ENCODE measurements at places on chromosomes 12 and 14.

GRCh38 chr12:58803908-58804307, 116.4 kb downstream of the LRIG3 start:
- no peaks in the 10 kb centered on the region for H3K27me3 ChIP-seq
- H3K27ac ChIP-seq = no peak overlapping the region
- no peak for DNase-seq
- H3K36me3 ChIP-seq = no peaks in the 10 kb centered on the region

GRCh38 chr12:12010277-12011039, 60.3 kb upstream of the BCL2L14 start:
- peaks cover 81% of the 10 kb centered on the region for H3K4me1 ChIP-seq
- no peaks in the 10 kb centered on the region for H3K36me3 ChIP-seq
- peak overlapping the region; percentile 40 for H3K4me3 ChIP-seq
- H3K27me3 ChIP-seq = no peaks in the 10 kb centered on the region
- peak; percentile 99 for DNase-seq

DNA sequence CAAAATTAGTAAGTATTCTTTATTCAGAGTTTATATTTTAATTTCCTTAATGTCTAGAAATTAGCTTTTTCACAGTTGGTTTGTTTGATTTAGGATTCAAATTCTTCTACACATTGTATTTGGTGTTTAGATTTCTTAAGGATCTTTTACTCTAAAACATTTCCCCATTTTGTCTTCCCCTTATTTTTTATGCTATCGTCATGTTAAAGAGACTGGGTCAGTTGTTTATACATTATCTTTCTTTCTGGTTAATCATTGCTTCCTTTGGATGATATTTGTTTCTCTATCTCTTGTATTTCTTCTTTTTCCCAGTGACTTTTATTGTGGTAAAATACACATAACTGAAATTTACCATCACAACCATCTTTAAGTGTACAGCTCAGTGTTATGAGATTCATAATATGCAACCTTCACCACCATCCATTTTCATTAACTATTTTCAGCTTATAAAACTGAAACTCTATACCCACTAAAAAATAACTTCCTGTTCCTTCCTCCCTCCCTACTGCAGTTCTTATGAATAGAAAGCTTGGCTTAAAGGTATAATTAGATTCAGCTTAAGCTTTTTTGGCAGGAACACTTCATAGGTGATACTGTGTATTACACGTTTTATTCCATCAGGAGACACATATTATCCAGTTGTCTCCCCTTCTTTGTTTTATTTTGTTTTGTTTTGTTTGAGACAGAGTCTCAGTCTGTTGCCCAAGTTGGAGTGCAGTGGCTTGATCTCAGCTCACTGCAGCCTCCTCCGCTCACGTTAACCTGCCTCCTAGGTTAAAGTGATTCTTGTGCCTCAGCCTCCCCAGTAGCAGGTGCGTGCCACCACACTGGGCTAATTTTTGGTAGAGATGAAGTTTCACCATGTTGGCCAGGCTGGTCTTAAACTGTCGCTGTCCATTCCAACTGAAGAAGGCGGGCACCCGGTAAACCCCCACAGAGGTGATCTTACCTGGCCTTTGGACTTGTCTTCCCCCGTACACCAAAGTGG, 45.0 kb downstream of the NOPCHAP1 start:
- no peak overlapping the region for H3K27ac ChIP-seq
- H3K4me3 ChIP-seq = no peak overlapping the region
- no peaks in the 10 kb centered on the region for H3K36me3 ChIP-seq
- DNase-seq = no peak
- no peaks in the 10 kb centered on the region for H3K27me3 ChIP-seq

DNA sequence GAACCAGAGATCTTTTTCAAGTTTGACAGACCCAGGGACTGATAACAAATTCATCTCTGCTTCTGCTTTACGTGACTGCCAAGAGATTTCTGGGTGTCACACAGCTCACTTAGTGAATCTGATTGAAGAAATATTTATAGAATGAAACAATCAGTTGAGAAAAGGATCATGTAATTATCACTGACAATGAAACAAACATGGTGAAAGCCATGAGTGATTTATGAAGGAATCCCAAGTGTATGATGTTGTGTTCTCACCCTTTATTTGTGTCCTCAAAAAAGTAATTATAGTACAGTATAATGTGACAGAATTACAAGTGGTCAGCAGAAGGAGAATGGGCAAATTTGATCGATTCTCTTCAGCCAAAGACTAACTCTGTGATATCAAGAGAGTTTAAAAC, 177.3 kb downstream of the BMP4 start:
- no peaks in the 10 kb centered on the region for H3K27me3 ChIP-seq
- no peaks in the 10 kb centered on the region for H3K36me3 ChIP-seq
- no peak overlapping the region for H3K4me3 ChIP-seq
- no peak for DNase-seq
- H3K4me1 ChIP-seq = no peaks in the 10 kb centered on the region

- no peak overlapping the region for H3K27ac ChIP-seq
- no peak for DNase-seq
- H3K4me3 ChIP-seq = no peak overlapping the region
- no peaks in the 10 kb centered on the region for H3K36me3 ChIP-seq
- H3K4me1 ChIP-seq = no peaks in the 10 kb centered on the region
- no peaks in the 10 kb centered on the region for H3K27me3 ChIP-seq
Observed at GRCh38 chr12:82971584-82971983, 284.9 kb downstream of the TMTC2 start.

GRCh38 chr12:1280059-1280458, 289.0 kb downstream of the ERC1 start:
- H3K36me3 ChIP-seq = no peaks in the 10 kb centered on the region
- H3K4me3 ChIP-seq = no peak overlapping the region
- peaks cover 7% of the 10 kb centered on the region for H3K4me1 ChIP-seq
- DNase-seq = no peak

DNA sequence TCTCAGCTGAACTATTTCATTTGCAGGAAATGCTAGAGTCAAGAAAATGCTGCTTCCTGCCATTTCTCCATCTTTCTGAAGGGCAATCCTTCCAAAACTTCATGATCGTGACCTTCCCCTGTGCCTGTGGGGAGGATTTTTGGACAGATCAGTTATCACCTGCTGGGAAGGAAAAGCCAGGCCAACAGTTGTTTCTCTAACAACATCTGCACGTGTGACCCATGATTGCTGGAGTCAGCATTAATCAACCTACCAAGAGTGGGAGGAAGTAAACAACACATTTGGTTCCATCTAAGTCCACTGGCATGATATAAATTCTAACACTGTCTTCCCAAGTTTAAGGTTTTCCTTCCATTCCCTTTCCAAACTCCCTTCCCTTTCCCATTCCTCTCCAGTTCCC, 172.7 kb downstream of the APAF1 start:
- DNase-seq = no peak
- H3K4me1 ChIP-seq = no peaks in the 10 kb centered on the region
- H3K36me3 ChIP-seq = no peaks in the 10 kb centered on the region

DNA sequence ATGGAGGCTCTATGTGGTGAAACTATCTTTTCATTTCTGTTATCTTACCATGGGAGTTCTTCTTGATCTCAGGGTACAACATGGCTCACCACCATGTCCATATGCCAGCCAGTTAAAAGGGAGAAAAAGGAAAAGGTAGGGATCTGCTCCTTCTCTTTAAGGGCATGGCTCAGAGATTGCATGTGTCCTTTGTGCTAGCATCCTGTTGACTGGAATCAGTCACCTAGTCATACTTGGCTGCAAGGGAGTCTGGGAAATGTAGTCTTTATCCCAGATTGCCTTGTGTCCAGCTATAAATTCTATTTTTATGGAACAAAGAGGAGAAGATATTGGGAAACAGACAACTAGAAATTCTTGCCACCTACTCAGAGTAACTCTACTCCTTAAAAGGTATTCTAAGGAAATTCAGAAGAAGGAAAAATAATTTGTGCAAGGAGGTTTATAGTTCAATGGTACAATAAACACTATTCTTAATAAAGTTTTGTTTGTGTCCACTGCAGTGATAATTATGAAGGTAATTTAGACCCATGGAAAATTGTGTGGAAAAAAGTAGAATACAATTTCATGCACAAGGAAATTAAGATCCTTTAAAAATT, 86.4 kb upstream of the RPH3A start:
- no peak overlapping the region for H3K4me3 ChIP-seq
- H3K36me3 ChIP-seq = no peaks in the 10 kb centered on the region
- no peak overlapping the region for H3K27ac ChIP-seq
- peaks cover 2% of the 10 kb centered on the region for H3K27me3 ChIP-seq
- DNase-seq = no peak

DNA sequence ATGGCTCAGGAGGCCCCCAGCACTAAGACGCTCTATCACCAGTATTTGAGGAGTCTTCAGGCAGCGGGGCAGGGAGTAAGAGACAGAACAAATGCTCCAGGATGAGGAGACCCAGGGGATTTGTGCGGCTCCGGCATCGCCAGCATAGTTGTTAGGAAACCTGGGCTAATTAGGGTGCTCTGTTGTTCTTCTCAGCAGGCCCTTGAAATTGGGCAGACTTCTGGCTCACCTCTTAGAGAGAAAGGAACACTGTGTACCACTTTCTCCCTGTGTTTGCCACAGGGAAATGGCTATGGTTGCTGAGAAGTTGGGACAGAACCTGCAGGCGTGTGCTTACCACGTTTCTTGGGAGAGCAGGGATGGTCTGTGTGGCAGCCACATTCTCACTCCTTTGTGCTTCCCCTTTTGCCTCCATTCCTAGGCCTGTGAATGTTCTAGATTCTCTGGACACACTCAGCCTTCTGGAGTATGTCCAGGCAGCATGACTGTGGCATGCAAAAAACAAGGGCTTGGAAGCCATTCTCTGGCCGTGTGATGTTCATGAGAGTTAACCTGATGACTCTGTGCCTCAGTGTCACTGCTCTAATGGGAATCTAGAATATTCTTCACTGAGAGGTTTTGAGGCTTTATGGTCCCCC, 109.0 kb downstream of the CHST11 start:
- peak overlapping the region; percentile 50 for H3K27ac ChIP-seq
- no peaks in the 10 kb centered on the region for H3K27me3 ChIP-seq
- H3K4me3 ChIP-seq = no peak overlapping the region
- peaks cover 48% of the 10 kb centered on the region for H3K4me1 ChIP-seq
- DNase-seq = peak; percentile 46

GRCh38 chr12:30440826-30441602, 254.7 kb downstream of the IPO8 start:
- H3K27me3 ChIP-seq = no peaks in the 10 kb centered on the region
- H3K36me3 ChIP-seq = no peaks in the 10 kb centered on the region
- no peak overlapping the region for H3K27ac ChIP-seq
- no peak for DNase-seq
- H3K4me1 ChIP-seq = no peaks in the 10 kb centered on the region

DNA sequence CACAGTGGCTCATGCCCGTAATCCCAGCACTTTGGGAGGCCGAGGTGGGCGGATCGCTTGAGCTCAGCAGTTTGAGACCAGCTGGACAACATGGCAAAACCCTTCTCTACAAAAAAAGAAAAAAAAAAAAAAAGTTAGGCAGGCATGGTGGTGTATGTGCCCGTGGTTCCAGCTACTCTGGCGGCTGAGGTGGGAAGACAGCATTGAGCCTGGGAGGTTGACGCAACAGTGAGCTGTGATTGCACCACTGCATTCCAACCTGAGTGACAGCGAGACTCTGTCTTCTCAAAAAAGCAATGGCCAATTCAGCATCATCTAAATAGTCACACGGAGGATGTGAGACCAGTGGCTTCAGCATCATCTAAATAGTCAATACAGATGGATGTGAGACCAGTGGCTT, 10.4 kb upstream of the SAMD4A start:
- H3K27me3 ChIP-seq = no peaks in the 10 kb centered on the region
- no peaks in the 10 kb centered on the region for H3K4me1 ChIP-seq
- DNase-seq = no peak
- no peak overlapping the region for H3K27ac ChIP-seq

DNA sequence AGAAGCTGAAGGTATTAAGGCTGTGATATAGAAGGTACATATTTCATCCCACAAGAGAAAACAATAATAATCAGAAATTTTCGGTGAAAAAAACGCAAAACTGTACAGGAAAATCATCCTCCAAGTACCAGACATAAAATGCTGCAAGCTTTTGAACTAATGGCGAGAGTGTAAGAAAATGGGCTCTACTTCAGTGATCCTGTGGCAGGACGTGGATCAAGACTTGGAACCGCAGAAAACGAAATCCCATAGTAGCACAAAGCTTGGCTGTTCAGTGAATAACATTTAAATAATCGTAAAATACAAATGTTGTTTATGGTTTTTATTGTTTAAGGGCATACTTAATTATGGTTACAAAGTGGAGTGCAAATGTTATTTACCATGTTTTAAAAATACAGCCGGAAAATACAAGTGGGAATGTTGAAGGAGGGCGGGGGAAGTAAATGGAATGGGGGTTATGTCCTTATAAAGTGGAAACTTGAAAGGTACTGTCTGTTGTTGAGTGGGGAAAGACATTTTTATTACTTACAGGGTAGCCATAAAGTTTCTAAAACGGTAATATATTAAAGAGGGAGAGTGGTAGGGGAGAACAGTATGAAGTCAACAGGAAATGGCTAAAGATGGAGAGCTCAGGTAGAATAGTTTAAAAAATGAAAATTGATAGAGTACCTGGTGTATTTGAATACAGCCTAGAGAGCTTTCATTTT, 1.1 kb downstream of the SMIM10L1 start:
- H3K27me3 ChIP-seq = no peaks in the 10 kb centered on the region
- peaks cover 13% of the 10 kb centered on the region for H3K4me1 ChIP-seq
- peaks cover 8% of the 10 kb centered on the region for H3K36me3 ChIP-seq
- H3K4me3 ChIP-seq = no peak overlapping the region
- peak; percentile 44 for DNase-seq
- H3K27ac ChIP-seq = peak overlapping the region; percentile 85

- H3K27me3 ChIP-seq = no peaks in the 10 kb centered on the region
- DNase-seq = peak; percentile 83
- H3K27ac ChIP-seq = no peak overlapping the region
- H3K36me3 ChIP-seq = no peaks in the 10 kb centered on the region
- H3K4me3 ChIP-seq = no peak overlapping the region
Observed at GRCh38 chr14:34665785-34666435, 36.0 kb upstream of the SNX6 start.

GRCh38 chr12:76337583-76337982, 10.6 kb downstream of the BBS10 start:
- H3K36me3 ChIP-seq = no peaks in the 10 kb centered on the region
- H3K4me1 ChIP-seq = no peaks in the 10 kb centered on the region
- H3K27ac ChIP-seq = no peak overlapping the region
- H3K27me3 ChIP-seq = no peaks in the 10 kb centered on the region

DNA sequence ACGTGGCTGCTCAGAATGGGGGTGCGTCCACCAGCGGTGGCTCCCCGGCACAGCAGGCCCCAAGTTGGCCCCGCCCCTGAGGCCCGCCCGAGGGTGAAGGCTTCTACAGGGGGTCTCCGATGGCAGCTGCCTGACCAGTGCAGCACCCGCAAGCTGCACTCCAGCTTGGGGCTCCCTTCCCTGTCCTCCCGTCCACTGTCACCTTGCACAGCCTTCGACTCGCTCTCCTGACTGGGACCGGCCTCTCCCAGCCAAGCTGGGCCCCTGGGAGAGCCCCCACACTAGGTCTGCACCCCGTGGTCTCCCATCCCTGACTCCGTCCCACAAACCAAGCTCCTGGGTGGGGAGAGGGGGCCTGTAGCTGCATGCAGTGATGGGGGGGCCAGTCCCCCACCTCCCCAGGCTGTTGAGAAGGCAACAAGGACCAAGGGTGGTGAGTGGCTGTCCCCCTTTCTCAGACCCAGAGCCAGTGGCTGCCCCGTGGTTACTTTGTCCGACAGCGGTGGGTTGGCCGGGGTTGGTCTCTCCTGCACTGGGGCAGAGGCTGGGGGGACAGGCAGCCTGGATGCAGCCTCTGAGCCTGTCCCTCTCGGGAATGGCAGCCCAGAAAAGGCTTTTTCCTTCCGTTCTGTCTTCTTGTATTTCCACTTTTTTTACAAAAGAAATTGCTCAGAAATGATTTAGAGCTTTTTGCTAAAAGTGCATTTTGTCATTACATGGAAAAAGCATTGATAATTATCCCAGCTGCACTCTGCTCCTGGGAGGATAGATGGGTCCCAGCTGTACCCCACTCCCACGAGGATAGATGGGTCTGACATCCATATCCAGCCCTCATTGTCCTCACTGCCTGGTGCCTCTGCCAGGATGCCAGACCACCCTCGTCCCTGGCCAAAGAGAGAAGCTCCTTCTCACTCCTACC, 217.0 kb downstream of the KIF26A start:
- no peak overlapping the region for H3K27ac ChIP-seq
- no peaks in the 10 kb centered on the region for H3K4me1 ChIP-seq
- no peak for DNase-seq

Data from common myeloid progenitor, CD34-positive (primary cell).